ENCODE measurements at places on chromosomes 3 and 15. TPM values are rescaled to one million over a fixed set of nuclear protein-coding genes. Genes with fewer than 3 reads are reported as not detected.

The FOXB1 gene
- not detected for total RNA-seq

The POPDC2 gene
- 3.2 TPM for total RNA-seq

The PLXND1 gene
- 152 TPM for total RNA-seq

The KLHL40 gene
- total RNA-seq, result not detected

The PTPN9 gene
- 52.5 TPM for total RNA-seq

The AHSG gene
- total RNA-seq, result not detected

The XRN1 gene
- total RNA-seq, result 45.6 TPM

The AGTR1 gene
- total RNA-seq, result 5.6 TPM

The STXBP5L gene
- not detected for total RNA-seq

- H3K4me3 ChIP-seq, result no peak overlapping the region
- DNase-seq, result no peak
- no peaks in the 10 kb centered on the region for H3K27me3 ChIP-seq
- H3K36me3 ChIP-seq, result no peaks in the 10 kb centered on the region
Observed at GRCh38 chr15:32893421-32893820, 175.6 kb downstream of the GREM1 start.

GRCh38 chr15:99481113-99481950, 84.5 kb upstream of the MEF2A start:
- H3K36me3 ChIP-seq, result no peaks in the 10 kb centered on the region
- peaks cover 9% of the 10 kb centered on the region for H3K4me1 ChIP-seq
- H3K27me3 ChIP-seq, result no peaks in the 10 kb centered on the region
- DNase-seq, result no peak

- DNase-seq, result peak; percentile 66
- H3K4me3 ChIP-seq, result peak overlapping the region; percentile 81
- no peak overlapping the region for H3K27ac ChIP-seq
- H3K4me1 ChIP-seq, result no peaks in the 10 kb centered on the region
- H3K27me3 ChIP-seq, result no peaks in the 10 kb centered on the region
Observed at GRCh38 chr3:57757642-57758297, 1.7 kb downstream of the SLMAP start.

DNA sequence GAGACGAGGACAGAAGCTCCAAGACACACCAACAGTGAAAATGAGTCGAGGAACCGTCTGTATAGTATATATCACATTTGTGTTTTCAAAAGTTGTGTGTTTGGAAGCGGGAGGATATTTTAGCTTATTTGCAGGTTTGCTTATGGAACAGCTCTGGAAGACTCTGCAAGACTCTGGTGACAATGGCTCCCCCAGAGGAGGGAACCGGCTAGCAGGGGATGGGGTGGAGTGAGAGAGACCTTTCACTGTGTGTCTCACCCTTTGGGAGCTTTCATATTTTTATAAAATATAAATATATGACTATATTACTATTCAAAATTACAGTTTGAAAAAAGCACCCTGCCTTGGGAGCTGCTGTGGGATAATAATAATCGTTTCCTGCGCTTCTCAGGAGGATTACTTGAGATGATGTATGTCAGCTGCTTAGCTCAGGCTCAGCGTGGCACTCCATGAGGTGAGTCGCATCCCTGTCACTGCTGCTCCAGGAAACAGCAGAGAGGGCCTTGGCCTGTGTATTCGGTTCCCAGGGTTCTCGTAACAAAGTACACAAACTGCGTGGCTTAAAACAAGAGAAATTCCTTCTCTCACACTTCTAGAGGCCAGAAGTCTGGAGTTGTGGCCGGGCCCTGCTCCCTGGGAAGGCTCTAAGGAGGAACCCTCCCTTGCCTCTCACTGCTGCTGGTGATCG, 183.9 kb downstream of the FAM43A start:
- H3K4me3 ChIP-seq, result no peak overlapping the region
- no peaks in the 10 kb centered on the region for H3K4me1 ChIP-seq
- H3K27me3 ChIP-seq, result no peaks in the 10 kb centered on the region
- DNase-seq, result no peak

DNA sequence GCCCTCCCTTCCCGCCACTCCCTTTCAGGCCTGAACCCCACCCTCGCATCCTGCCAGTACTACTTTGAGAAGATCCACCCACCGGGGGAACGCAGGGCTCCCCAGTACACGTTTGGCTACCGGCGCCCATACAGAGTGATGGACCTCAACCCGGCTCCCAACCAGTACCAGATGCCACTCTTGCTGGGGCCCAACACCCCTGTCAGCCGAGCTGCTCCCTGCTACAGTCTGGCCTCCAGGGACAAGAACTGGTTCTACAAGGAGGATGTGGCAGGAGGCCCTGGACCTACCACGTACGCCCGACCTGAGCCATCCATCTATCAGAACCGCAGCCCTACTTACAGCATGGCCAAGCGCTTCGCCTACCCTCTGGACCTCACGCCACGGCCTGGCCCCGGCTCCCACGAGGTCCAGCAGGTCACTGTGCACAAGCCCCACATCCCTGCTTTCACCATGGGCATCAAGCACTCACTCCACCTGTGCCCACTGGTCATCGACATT, 14.4 kb upstream of the CSPG4 start:
- H3K27me3 ChIP-seq, result no peaks in the 10 kb centered on the region
- no peak overlapping the region for H3K4me3 ChIP-seq
- H3K36me3 ChIP-seq, result no peaks in the 10 kb centered on the region
- no peak for DNase-seq
- no peak overlapping the region for H3K27ac ChIP-seq
- peaks cover 15% of the 10 kb centered on the region for H3K4me1 ChIP-seq

- H3K36me3 ChIP-seq, result no peaks in the 10 kb centered on the region
- no peaks in the 10 kb centered on the region for H3K4me1 ChIP-seq
- no peak overlapping the region for H3K4me3 ChIP-seq
- no peak for DNase-seq
- no peaks in the 10 kb centered on the region for H3K27me3 ChIP-seq
Observed at GRCh38 chr3:34920806-34921205, 718.5 kb upstream of the ARPP21 start.

DNA sequence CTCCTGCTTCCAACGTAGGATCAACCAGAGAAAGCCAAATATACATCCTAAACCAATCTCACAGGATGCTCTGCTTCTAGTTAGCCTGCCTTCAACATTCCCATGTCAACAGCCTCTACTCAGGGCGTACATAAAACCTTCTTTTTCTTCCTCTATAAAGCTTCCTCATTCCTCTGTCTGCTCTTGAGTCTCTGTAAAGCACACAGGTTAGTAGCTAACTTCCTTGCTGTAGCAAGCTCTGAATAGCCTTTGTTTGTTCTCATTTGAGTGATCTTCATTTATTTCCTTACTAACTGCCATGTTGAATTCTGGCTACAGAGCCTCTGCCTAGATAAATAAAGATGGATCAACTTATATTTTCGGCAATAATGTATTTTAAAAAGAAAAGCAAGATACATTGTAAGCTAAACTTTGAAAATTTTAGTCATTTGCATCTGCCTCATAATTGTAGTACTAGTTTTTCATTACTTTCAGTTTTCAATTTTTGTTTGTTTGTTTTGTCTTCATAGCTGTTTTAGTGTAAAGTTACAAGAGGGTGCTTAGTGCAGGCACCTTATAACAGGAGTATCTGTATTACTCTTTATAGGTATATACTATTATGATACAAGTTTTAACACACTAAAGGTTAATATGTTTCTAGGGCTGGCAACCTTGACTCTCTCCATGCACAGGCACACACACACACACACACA, 498.2 kb downstream of the PYDC2 start:
- H3K27ac ChIP-seq, result no peak overlapping the region
- no peaks in the 10 kb centered on the region for H3K36me3 ChIP-seq
- DNase-seq, result no peak
- H3K4me1 ChIP-seq, result no peaks in the 10 kb centered on the region
- no peaks in the 10 kb centered on the region for H3K27me3 ChIP-seq
- no peak overlapping the region for H3K4me3 ChIP-seq

DNA sequence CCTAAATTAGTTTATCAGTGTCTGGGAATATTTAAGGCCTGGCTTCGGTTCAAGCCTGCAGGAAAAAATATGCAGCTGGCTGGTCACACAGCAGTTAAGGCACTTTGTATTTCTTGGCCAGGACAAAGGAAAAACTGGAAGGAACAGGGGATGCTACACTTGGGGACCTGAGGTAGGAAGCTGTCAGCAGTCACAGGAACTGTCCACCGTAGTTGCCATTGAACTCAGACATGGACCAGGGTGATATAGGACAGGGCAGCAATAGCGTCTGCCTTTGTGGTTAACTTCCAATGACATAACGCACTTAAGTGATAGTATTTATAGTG, 49.1 kb downstream of the NR1D2 start:
- no peaks in the 10 kb centered on the region for H3K36me3 ChIP-seq
- no peak overlapping the region for H3K4me3 ChIP-seq
- H3K27me3 ChIP-seq, result no peaks in the 10 kb centered on the region
- DNase-seq, result peak; percentile 36
- peaks cover 10% of the 10 kb centered on the region for H3K4me1 ChIP-seq

DNA sequence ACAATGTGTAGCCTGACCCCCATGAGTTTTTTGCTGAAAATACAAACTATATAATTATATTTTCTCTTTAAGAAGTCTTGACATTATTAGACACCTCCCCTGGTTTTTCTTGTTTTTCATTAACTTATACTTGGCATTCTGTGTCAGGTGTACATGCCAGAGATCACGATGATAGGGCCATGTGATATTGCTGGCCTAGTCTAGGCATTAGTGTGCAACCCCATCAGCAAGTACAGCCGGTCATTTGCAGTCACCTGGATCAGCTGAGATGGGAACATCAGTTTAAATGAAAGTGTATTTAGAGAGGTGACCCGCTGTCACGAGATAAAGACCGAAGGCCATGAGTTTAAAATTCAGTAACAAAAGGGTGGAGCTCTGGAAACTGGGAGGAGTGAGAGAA, 12.6 kb upstream of the SPPL2A start:
- no peaks in the 10 kb centered on the region for H3K4me1 ChIP-seq
- no peak overlapping the region for H3K4me3 ChIP-seq
- no peaks in the 10 kb centered on the region for H3K27me3 ChIP-seq
- no peak overlapping the region for H3K27ac ChIP-seq
- DNase-seq, result no peak

DNA sequence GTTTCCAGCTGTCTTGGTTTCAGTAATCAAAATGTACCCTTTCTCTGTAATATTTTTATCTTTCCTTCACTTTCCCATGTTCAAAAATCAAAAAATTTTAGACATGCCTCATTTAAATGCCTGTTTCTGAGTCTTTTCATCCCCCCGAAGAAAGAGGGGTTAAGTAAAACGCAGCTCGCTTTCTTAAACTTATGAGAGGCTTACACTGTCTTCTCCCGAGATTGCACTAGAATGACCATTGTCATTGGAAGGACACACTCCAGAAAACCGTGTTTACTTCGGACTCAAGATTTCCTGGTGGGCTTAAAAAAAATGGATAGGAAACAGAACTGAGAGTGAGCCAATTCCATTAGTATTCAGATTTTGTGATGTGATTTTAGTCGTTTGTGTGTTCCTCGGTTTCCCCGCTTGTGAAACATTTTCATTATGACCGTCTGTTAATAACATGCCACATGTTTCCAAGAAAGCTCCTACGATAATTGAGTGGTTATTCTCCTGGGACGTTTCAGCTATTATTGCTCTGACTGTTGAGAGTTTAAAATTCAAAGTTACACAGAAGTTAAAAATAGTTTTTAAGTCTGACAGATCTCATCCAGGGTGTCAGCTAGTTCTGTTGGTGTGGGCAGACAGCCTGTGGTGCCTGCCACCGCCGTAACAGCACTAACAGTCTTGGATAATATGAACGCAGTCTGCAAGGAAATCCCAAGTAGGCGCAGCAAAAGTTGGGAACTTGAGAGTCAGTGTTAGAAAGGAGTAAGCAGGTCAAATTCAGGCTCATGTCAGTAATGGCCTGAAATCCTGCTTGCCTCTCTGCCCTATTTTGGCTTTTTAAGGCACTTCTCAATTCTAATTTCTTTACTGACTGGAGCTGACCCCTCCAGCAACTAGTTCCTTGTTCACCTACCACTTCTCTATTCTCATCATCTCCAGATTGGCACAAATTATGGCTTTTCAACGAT, 1.5 kb downstream of the CRYBG3 start:
- no peak for DNase-seq
- no peaks in the 10 kb centered on the region for H3K4me1 ChIP-seq
- H3K27me3 ChIP-seq, result no peaks in the 10 kb centered on the region

- no peak for DNase-seq
- H3K27ac ChIP-seq, result no peak overlapping the region
- no peaks in the 10 kb centered on the region for H3K36me3 ChIP-seq
- H3K4me3 ChIP-seq, result no peak overlapping the region
Observed at GRCh38 chr3:193598202-193598601, 5.2 kb downstream of the OPA1 start.

DNA sequence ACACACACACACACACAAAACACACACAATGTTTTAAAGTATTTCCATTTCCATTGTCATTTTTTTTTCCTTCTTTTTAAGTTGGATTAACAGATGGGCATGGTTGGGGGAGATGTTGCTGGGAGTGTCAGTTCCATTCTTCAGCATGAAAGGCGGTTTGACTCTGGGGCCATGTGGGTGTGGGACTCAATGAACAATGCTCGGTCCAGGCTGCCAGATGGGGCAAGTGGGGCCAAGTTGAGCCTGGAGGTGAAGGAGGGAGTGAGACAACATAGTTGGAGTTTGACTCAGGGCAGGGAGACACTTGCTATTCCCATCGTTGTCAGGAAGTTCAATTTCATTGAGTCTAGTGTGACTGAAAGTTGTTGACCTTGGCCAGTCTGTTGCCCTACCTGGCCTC, 125.3 kb downstream of the TLE3 start:
- no peaks in the 10 kb centered on the region for H3K4me1 ChIP-seq
- DNase-seq, result no peak
- no peaks in the 10 kb centered on the region for H3K27me3 ChIP-seq
- no peak overlapping the region for H3K4me3 ChIP-seq

- DNase-seq, result no peak
- no peaks in the 10 kb centered on the region for H3K36me3 ChIP-seq
Observed at GRCh38 chr3:15796771-15797641, 773 bp downstream of the ANKRD28 start.
